ENCODE measurements at places on chromosomes 5 and 9. TPM values are rescaled to one million over a fixed set of nuclear protein-coding genes. Genes with fewer than 3 reads are reported as not detected.

DNA sequence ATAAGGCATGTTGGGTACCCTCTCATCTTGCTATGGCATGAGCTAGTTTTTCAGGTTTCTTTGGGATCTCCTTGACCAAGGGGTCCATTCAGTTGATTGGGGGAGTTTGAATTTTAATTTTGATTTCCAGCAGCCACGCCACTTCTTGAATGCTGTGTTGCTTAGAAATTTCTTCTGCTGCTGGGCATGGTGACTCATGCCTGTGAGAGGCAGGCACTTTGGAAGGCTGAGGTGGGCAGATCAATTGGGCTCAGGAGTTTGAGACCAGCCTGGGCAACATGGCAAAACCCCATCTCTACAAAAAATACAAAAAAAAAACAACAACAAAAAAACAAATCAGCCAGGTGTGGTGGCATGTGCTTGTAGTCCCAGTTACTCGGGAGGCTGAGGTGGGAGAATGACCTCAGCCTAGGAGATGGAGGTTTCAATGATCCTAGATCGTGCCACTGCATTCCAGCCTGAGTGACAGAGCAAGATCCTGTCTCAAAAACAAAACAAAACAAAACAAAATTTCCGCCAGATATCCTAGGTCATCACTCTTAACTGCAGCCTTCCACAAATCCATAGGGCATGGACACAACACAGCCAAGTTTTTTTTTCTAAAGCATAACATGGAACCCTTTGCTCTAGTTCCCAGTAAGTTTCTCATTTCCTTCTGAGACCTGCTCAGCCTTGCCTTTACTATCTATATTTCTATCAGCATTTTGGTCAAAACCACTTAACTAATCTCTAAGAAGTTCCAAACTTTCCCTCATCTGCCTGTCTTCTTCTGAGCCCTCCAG is 17.7 kb downstream of the TMC1 start:
- DNase-seq, result no peak

GRCh38 chr5:173764332-173765028 is 123.7 kb upstream of the CPEB4 start:
- DNase-seq, result peak; percentile 89

The FGF1 gene
- polyA plus RNA-seq, result 6.3 TPM

The SPATA31E1 gene
- polyA plus RNA-seq, result 0.02 TPM

The TXNDC8 gene
- not detected for polyA plus RNA-seq

- DNase-seq, result no peak
These were observed 1.4 kb downstream of the IQGAP2 start for GRCh38 chr5:76404223-76405211.

The SARDH gene
- polyA plus RNA-seq, result 2.2 TPM

- DNase-seq, result no peak
These were observed 62.3 kb upstream of the STXBP1 start for GRCh38 chr9:127549751-127550150.

GRCh38 chr5:23411994-23412393 is 95.4 kb upstream of the PRDM9 start:
- DNase-seq, result no peak

- DNase-seq, result peak; percentile 79
These were observed 29.3 kb upstream of the ANKH start for GRCh38 chr5:14900693-14901461.

GRCh38 chr9:127361561-127361960 is 35.4 kb upstream of the SLC2A8 start:
- DNase-seq, result no peak

- DNase-seq, result no peak
These were observed 90.1 kb downstream of the PAPPA start for GRCh38 chr9:116243708-116244107.

DNA sequence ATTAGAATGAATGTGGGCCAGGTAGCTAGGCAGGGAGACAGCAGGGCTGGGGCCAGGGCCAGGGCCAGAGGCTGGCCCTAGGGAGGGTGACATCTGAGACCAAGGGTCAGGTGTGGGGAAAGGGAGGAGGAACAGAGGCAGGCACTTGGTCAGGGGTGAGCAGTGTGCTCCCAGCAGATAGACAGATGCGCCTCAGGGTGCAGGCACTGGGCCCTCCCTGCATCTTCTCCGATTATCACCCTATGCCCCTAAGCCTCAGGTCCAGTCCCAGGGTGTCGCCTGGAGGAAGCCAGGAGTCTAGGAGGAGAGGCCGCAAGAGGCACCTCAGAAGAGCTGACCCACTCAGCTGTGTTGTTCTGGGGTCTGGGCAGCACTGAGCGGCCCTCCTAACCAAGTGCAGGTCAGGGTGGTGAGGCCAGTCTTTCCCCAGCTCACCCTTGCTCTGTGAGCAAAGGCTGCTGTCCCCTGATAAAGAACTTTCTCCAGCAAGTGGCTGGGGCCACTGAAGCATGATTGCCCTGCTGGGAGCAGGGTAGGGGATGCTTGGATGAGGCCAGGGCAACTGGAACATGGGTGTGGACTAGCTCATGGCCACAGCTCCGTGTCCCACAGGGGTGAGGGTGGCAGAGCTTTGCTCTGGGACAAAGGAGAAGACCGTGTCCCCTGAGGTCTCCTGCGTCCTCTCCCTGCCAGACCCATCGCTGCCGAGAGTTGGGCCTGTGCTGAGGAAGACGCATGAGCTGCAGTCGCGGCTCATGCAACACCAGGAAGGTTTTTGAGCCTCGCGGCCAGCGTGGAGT is 2.1 kb upstream of the RASGEF1C start:
- DNase-seq, result no peak

The CFAP90 gene
- polyA plus RNA-seq, result 0.10 TPM

GRCh38 chr5:149445739-149446369 is 66.8 kb upstream of the IL17B start:
- peak; percentile 88 for DNase-seq

The SLC9A3 gene
- polyA plus RNA-seq, result 1.0 TPM

DNA sequence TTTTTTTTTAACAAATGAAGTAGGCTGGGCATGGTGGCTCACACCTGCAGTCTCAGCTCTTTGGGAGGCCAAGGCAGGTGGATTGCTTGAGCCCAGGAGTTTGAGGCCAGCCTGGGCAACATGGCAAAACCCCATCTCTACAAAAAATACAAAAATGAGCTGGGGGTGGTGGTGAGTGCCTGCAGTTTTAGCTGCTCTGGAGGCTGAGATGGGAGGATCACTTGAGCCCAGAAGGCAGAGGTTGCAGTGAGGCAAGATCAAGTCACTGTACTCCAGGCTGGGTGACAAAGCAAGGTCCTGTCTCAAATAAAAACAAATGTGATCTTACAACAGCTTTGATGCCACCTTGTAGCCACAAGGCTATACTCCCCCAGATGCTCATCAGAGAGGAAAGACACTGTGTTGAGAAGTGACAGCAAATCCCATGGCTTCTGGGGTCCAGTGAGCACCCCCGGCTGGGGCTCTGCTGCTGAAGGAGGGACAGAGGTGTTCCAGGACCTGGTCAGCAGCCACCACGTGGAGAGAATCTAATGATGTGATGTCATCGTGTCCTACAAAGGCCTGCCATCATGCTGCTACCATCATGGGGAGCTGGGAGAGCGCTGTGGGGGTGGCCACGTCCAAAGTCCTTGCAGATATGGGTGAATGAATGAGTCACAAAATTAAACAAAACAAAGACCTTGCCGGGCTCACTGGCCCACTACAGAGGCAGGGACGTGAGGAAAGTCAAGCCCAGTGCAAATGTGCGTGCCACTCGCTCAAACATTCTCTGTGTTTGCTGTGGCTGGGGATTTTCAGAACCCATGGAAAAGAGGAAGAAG is 60.7 kb downstream of the PRRT1B start:
- no peak for DNase-seq

The SHC3 gene
- polyA plus RNA-seq, result 4.3 TPM

DNA sequence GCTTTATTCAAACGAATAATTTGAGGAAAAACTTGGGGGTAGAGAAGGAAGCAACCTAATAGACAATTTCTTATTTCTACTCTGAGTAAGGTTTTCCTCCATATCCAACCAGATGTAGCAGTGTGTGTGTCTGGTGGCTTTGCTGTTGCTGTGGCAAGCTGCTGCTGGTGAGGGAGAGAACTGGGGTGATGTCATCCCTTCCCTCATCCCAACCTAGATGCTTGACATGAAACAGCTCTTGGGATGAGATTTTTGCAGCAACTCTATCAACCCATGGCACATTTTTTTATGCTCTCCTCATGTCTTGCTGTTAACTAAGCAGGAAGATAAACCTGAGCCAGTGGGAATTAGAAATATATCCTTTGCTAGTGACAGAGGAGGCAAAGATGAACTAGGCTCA is 135.8 kb downstream of the PCSK1 start:
- peak; percentile 89 for DNase-seq

DNA sequence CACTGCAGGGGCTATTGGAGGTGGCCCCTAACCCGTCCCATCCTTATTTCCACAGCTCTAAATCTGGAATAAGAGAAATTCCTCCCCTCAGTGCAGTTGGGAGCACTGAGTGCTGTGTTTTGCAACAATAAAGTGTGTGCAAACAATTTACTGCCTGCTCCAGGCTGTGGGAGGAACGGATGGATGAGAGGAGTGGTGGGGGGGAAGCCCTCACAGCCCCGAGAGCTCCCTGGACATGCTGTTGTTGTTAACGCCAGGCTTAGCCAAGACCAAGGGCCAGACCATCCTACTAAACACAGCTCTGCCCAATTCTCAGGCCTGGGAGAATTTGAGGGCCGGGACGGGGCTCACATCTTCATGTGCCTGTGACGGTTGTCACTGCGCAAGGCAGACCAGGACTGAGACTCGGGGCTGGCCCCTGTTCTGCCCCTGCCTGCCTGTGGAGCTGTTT is 200.2 kb downstream of the DAB2IP start:
- no peak for DNase-seq

DNA sequence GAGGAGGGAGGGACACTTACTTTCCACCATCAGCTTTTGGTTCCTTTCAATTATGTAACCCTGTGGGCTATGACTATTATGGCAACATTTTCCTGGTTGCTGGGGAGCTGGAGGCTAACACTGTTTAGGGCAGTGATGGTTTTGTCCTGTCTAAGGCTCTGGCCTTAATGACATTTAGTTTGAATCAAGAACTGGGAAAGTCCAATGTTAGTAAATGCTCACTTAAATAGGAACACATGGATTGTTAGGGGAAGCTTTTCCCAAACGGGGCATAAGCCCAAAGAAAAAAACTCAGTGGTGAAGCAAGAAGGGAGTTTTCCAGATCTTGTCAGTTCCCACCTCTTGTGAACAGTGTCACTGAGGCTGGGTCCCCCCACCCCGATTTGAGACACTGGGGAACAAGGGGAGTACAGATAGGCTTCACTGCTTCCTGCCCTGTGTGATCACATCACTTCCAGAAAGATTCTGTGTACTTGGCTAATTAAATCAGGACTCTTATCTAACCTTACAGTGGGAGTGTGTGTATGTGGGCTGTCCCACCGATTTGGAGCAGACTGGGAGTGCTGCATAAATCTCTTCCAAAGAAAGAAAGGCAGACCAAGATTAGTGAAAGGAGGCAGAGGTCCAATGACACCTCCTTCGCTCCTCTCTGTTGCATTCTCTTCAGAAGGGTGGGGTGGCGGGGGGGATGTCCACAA is 206.4 kb downstream of the PTTG1 start:
- no peak for DNase-seq

DNA sequence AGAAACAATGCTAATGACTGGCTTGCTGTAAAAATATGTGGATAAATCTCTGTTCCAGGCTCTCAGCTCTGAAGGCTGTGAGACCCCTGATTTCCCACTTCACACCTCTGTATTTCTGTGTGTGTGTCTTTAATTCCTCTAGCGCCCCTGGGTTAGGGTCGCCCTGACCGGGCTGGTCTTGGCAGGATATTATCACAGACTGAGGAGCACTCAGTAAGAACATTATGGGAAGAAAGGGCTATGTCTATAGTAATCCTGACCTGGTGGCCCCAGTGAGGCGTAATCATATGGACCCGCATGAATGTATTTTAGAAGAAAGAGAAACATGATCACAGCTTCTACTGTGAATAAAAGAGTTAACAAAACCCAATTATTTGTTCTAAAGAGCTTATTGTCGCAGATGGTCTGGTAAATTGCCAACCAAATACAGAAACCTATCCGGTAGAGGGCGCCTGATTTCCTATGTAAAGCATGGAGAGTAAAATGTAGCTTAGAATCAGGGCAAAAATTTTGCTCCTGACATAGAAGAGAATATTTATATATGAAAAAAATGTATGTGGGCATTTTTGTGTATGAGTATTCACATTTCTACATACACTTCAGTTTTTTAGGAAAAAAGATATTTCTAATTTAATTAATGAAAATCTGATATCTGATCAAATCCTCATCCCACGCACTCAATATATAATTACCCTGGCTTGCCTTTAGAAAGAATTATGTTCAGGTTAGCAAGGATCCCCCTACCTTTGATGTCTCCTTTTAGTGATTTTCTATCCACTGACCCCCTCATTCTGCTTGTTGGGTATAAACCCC is 5.8 kb upstream of the IFNA1 start:
- DNase-seq, result peak; percentile 52

The TBC1D9B gene
- polyA plus RNA-seq, result 47.9 TPM

GRCh38 chr5:8247049-8247899 is 378.3 kb downstream of the MTRR start:
- no peak for DNase-seq

GRCh38 chr5:62574599-62574998 is 4.0 kb upstream of the LRRC70 start:
- DNase-seq, result no peak

- peak; percentile 97 for DNase-seq
These were observed 57.9 kb downstream of the DIAPH1 start for GRCh38 chr5:141560725-141561483.

DNA sequence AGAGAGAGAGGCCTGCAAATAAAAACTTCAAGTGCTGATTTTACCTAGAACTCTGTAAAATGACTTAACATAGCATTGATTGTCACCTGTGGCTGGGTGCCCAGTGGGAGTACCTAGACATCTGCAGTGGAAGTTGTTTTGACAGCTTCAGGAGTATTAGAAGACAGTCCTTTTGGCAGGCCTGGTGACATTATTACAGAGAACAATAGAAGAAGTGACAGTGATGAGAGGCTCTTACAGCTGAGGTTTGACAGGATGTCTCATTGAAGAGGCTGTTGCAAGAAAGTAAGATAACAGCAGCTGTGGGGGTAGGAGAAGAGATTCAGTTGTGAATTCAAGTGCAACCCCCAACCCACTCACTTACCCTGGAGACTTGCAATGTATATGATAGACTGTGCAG is 27.9 kb upstream of the MUSK start:
- no peak for DNase-seq

DNA sequence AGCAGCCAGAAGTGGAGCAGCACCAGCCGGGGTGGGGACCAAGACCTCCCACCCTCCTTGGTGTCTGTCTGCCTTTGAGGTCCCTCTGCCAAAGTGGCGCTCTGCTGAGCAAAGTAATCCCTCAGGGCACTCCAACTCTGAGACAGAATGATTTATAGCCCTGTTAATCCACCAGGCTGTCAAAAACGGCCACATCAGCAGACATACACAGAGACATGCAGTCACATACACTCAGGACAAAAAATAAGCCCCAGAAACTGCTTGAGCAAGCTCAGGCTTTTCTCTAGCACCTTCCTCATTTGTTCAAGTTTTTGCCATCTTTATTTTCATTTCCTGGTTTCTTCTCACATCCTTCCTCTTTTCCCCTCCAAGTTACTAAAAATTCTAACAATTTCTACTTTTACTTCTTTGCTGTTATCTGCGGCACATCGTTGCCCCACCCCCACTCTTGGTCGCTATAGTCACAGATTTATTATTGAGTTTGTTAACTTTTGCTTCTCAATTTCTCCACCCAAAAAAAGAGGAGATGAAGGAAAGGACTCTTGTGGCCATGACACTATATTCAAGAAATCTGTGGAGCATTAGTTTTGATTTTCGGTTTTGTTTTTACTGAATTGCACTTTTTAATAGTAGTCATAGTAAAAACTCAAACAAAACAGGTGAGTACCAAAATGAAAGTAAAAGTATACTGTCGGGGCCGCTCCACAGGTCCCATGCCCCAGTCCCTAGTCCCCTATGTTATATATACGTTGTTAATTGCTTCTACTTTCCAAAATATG is 17.4 kb upstream of the ADRB2 start:
- no peak for DNase-seq

All from AG04450 (cell line).